ENCODE measurements at places on chromosomes 3 and 15.

DNA sequence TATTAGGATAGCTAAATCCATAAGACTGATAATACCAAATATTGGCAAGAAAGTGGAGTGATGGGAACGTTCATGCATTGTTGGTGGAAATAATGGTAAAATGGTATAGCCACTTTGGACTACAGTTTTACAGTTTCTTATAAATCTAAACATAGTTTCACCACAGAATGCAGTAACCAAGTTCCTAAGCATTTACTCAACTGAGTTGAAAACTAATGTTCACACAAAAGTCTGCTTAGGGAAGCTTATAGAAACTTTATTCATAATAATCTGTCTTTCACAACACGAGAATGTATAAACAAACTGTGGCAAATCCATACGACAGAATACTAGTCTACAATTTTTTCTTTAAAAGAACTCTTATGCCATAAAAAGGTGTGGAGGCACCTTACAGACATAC, 969.3 kb downstream of the FHIT start:
- no peak for DNase-seq

GRCh38 chr3:77699125-77699691, 659.3 kb downstream of the ROBO2 start:
- DNase-seq = no peak

DNA sequence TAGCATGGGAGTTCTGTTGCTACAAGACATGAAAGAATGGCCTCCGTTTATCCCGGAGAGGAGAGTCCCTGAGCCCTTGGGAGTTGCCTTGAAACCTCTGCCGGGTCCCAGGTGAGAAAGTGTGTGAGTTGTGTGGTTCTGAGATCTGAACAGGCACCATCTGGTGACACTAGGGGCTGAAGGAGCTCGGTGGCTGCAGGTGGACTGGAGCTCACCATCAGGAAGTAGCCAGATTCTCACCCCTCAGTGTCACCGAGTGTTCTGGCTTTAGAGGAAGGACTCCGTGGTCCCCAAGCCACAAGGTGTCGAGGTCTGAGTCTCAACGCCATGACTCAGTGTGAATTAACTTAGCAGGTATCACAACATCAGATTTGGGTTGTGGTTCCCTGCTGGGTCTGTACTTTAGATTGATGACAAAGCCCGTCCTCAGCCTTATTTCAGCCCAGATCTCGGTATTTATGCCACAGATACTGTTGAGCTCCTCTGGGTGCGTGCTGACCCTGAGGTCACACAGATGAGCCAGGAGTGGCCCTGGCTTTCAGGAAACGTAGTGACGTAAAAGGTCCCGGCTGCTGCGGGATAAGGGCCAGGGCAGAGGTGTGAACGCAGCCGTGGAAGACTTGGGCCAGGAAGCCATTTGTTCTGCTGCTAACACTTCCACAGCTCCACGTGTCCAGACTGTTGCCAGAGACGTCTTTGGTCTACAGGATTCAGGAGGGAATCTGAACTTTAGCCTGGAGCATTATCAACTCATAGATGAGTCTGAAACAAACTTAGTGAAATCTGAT, 54.4 kb downstream of the PGPEP1L start:
- no peak for DNase-seq

GRCh38 chr15:69493406-69493805, 40.8 kb downstream of the RPLP1 start:
- no peak for DNase-seq

DNA sequence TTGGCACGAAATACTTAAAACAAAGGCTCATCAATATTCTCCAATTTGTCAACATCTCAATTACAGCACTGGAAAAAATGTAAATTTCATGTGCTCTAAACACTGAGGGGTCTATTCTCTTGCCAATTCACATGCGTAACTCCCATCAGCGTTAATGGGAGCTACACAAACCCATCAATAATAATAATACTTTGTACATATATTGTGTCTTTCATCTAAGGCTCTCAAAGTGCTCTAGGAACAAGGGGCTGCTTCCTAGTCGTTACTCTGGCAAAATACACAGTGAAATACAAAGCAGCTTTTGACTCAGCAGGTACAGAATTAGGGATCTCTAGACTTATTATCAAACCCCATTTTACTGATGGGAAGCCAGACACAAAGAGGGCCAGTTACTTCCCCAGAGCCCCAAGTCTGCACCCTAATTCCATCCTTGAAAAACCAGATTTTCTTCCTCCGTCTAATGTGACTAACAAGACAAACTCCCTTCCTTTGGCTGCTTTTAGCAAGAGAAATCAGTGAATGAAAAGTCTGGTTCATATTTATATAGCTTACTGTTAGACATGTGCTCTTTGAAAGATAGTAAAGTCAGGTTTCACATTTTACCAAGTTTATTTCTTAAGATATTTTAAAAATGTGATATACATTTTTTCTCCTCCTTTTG, 20.0 kb downstream of the MEIS2 start:
- no peak for DNase-seq

DNA sequence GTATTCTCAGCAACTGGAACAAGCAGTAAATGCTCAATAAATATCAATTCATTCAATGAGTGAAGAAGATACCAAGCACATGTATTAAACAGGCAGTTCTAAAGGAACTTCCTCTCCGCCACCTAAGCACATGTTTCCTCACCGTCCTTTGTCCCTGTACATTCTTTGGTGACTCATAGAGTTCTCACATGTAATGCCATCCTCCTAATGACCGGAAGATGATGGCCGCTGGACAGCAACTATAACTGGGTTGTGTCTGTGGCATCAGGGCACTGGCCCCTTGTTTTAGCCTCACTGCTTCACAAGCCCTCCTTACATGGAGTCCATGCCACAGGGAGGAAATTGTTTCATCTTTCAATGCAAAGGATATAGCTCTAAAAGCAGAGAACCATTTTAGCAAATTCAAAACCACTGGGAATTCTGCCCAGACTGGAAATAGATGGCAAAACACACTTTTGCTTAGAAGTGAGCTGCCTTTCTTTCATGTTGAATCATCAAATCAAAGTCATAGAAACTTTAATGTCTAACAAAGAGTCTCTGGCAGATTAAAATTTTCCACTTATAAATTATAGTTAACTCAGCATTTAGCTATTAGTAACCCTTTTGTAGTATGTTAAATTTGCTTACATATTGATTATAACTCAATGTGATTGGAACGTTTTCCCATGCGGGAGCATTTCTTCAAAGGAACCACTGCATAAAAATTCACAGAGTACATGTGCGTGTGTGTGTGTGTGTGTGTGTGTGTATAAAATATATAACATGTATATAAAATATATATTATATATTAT, 74.1 kb downstream of the GAP43 start:
- DNase-seq = no peak

DNA sequence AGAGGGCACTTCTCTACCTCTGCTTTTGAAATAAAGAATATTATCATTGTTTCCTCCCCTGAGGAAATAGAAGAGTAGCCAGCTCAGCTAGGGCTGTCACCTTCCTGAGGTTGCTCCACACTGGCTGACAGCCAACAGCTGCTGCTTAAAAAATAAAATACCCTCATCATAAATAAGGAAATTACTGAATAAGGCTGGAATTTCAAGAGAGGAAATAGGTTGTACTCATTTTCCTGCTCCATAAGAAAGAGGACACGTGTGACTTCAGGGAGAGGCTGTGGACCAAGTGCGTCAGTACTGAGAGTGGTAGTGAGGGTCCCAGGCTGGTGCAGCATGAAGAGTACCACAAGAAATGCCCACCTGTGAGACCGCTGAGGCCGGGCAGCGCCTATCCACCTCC, 8.1 kb upstream of the C2CD4B start:
- peak; percentile 8 for DNase-seq

- DNase-seq = no peak
Measured at GRCh38 chr15:29698030-29698701, 124.1 kb downstream of the TJP1 start.

- DNase-seq = no peak
Measured at GRCh38 chr15:75718328-75718727, 5.7 kb upstream of the CSPG4 start.
